ENCODE measurements at places on chromosomes 3 and 15.

DNA sequence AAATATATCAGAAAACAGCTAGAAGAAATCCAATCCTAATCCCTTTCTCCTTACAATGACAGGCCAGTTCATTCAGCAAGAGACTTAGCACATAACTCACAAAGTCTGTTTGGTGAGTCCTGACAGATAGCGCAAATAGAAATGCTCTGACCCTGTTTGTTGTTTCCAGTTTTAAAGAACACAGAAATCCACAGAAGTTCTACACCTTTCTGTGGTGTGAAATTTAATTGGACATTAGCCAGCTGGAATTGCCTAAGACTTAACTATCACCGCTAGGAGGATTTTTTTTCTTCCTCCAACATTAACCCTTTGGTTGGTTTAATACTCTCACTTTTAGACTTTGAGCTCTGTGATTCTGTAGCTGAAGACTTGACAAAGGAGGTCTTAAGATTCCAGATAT lies 30.8 kb downstream of the HDC start:
- DNase-seq = no peak

DNA sequence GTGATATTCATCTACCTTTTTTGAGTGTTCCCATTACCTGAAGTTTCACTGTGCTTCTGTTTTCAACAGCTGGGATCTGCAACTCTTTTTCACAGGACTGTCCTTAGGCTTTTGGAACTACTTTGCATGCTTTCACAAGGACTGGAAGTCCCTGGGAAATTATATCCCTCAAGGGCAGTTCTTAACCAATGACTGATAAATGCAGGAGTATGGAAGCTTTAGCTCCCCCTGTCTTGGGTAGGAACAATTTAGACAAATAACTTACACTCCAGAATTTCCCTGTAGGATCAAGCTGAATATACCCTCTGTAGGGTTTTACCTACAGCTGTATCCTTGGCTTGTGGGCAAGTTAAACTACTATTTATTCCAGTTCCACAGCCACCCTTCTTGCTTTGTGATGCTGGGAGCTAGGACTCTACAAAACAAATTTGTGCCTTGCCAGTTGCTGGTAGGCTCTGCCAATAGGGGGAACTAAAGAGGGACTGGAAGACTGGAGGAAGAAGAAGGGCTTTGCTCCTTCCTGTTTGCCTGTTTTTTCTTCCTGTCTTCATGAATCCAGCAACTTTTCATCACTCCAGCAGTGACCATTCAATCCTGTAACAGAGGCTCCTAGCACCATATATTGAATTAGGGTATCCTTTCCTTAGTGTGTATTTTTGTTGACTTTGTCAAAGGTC lies 6.8 kb upstream of the ZNF280D start:
- DNase-seq = no peak

GRCh38 chr15:70220490-70221096 lies 122.9 kb upstream of the TLE3 start:
- no peak for DNase-seq

- no peak for DNase-seq
These were observed 159.1 kb downstream of the ATG7 start for GRCh38 chr3:11431319-11431718.

DNA sequence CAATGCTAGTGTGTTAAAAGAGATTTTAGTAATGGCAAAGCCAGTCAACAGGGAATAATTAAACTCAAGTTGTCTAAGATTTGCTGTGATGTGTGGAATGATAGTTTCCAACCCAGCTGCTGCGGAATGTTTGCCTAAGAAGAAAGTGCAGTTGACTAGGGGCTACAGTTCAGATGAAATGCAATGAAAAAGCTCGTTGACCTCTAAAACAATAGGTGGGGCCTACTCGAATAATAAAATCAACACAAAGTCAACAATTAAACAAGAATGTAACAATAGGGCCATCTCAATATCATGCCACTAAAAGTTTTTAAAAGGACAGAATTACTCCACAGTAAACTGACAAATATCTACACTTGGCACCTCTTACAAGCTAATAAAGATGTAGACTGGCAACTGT lies 484.2 kb downstream of the MECOM start:
- DNase-seq = no peak

DNA sequence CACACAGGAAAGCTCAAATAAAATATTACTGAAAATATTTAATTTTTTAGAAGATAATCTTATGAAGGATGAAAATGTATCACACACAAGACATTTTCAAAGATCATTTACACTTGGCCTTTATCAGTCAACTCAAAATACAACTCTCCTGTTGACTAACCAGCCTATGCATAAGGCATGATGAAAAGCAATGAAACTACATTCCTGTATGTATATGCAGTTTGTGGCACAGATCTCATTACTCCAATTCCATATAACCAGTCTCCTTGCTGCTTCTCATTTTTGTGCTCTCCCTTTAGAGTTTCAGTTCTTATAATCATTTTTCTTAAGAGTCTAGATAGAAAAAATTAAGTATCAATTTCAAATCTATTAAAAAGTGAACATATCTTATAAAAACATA lies 25.8 kb downstream of the AQR start:
- no peak for DNase-seq

GRCh38 chr3:68535782-68536181 lies 396.6 kb downstream of the TAFA4 start:
- no peak for DNase-seq

- no peak for DNase-seq
These were observed 1141.2 kb upstream of the EPHA6 start for GRCh38 chr3:95673215-95673614.

- DNase-seq = no peak
These were observed 197.9 kb downstream of the TPRG1 start for GRCh38 chr3:189369636-189370035.

DNA sequence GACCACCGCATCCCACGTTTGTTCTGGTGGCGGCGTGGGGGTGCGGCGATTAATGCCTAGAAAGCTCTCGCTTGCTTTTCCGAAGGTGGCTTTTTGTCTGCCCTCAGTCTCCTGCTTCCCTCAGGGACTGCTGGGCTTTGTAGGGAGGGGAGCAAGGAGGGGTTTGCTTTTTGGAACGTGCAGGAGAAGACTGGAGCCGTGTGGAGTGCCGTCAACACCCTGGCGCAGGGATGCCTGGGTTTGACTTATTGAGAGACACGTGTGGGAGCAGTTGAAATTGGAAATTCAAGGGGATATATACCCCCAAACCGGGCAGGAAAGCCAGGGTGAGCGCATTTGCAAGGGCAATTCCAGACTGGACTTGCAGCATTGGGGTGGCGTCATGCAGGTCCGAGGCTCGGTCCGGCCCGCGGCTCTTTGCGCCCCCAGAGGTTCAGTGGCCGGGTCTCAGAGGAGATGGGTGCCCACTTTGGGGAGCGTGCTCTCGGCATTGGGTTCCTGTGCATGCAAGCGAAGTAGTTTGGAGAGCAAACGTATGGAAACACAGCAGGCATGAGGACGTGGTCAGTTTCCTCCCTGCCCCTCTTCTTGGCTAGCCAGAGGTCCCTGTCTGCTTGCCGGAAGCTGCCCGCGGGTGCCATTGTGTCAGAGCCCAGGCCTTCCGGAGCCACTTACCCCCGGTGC lies 2.1 kb downstream of the EPHB1 start:
- no peak for DNase-seq

Measured in WERI-Rb-1 (cell line).